ENCODE measurements at places on chromosomes 4 and X.

- DNase-seq = no peak
Observed at GRCh38 chr4:6595897-6596537, 21.0 kb downstream of the MAN2B2 start.

GRCh38 chr4:148029781-148030180 lies 297.9 kb downstream of the ARHGAP10 start:
- no peak for DNase-seq

GRCh38 chr4:108561116-108561515 lies 59.3 kb upstream of the RPL34 start:
- no peak for DNase-seq

DNA sequence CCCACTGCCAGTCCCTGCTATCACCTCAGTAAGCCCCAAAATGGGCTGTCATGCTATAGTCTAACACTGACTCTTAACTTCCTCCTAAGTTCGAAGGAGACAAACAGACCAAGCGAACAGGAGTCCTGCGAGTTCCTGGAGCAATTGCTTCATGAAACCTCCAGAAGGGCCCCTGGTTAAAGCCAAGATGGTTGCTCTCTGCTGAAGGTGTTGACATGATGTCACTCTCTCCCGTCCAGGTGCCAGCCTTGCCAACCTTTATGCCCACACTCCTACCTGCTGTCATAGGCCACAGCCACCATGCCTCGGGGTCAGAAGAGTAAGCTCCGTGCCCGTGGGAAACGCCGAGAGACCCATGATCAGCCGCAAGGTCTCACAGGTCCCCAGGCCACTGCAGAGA lies at the start of gene MAGEB6B:
Gene MAGEB6B (plus strand): TSS at position 301 of the 400 bp plus-strand sequence. CDS start 0 bp downstream, at position 301.
- no peak for DNase-seq

DNA sequence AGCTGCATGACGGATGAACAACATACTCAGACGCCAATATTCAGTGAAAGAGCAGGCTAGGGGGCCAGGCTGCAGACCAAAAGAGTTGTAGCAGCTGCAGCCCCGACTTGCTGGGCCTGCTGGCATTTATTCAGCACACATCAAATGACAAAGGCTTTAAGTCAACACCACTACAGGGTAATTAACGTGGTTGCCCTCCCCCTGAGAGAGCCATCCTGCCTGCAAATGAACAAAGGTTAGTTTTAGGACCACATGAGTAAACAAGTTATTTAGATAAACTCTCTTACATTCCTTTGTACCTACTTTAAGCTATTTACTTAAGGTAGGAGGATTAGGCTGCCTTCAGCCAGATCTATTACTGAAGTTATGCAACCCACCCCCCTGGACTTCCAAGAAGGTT lies 1329.1 kb downstream of the PCDH18 start:
- no peak for DNase-seq

DNA sequence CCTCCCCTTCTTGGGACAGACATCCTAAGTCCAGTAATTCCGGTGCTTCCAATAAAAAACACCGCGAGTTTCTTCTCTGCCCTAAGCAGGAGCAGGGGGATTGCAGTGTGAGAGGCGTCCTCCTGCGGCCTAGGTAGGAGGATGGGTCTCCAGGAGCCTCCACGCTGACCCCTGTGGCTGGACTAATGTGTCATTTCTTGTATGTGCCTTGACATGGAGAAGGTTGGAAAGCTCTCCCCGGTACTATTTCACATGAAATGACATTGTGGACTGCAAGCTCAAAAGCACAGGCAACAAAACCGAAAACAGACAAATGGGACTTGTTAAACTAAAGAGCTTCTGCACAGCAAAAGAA lies 66.6 kb upstream of the ENPP6 start:
- DNase-seq = no peak

GRCh38 chr4:25015012-25015411 lies 15.7 kb downstream of the LGI2 start:
- no peak for DNase-seq

DNA sequence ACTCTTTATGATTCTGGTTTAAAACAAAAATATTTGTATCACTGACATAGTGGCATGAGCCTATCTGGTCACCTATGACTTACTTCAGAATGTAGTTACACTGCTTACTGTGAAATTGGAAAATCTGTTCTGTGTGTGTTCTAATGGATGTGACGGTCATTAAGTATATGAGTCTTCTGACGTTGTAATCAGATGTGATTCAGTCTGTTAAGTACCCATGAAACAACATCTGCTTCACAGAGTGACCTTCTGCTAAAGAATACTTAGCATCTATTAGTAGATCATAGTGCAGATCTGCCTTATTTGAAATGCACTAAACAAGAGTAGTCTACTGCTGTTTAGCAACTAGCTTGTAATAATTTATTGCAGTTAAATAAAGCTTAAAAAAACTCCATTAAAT lies 317.1 kb downstream of the DCTD start:
- DNase-seq = no peak

- no peak for DNase-seq
Observed at GRCh38 chr4:166039822-166040221, 166.8 kb downstream of the TLL1 start.

All from nephron progenitor cell (in vitro differentiated cells).